Gastroesophageal sphincter (tissue), 4 donors: ENCODE measurements at places on chromosomes 12 and 14. TPM values are rescaled to one million over a fixed set of nuclear protein-coding genes. Genes with fewer than 3 reads are reported as not detected.

Gene MIP
- total RNA-seq: not detected

Gene SP1
- total RNA-seq: 80.5 TPM

Gene RNASE4
- 128 TPM for total RNA-seq

Gene FOXA1
- 5.1 TPM for total RNA-seq

Gene NTS
- total RNA-seq: 0.40 TPM

Gene GAS2L3
- 4.1 TPM for total RNA-seq

Gene LRRC10
- total RNA-seq: not detected

Gene TCL1B
- total RNA-seq: not detected

Gene WSCD2
- 26.3 TPM for total RNA-seq

Gene SMCO2
- not detected for total RNA-seq

Gene TSPAN8
- 0.81 TPM for total RNA-seq

Gene SYCP3
- not detected for total RNA-seq

Gene VRTN
- not detected for total RNA-seq

Gene CALCOCO1
- 400 TPM for total RNA-seq

- no peak for ATAC-seq
These were observed 93.6 kb upstream of the TMTC2 start for GRCh38 chr12:82593143-82593542.

DNA sequence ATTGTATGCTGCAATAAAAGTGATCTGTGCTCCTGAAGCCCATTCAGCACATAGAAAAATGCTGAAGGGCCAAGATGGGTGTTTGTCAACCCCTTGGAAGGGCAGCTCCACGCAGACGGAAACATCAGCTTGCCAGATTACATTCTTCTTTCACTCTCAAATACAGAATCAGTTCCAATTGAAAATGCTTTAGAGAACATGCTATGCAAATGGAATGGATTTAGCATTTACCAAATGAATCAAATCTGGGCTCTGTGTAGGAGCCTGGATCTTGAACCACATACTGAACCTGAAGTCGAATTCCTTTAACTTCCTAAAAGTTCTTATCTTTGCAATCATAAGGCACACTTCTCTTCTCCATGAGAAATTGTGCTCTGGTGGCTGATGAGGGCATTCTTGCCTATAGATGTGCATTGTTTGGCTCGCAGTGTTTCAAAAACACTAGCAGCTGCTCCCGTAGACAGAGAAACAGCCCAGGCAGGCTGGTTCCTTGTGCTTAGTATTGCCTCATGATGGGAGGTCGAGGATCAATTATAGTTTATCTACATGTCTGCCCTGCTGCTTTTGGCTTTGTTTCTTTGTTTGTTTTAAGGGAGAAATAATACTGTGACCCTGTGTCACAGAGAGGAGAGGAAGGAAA, 489.8 kb upstream of the FLRT2 start:
- ATAC-seq: no peak

DNA sequence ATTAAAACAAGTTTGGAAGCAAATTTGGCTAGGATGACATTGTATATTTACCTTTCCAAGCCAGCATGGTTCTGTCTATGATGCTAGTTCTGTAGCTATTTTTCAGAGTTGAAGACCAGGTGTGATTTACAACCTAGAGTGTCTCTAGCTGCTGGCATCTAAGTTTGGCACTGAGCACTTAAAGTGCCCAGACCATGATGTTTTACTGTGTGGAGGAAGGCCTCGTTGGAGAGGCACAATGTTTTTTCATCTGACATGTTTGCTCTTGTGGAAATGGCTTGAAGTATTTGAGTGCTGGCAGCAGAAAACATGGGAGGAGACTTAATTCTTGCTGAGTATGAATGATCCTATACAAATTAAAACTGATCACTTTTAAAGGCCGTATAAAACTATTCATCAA, 13.0 kb upstream of the C12orf71 start:
- no peak for ATAC-seq

DNA sequence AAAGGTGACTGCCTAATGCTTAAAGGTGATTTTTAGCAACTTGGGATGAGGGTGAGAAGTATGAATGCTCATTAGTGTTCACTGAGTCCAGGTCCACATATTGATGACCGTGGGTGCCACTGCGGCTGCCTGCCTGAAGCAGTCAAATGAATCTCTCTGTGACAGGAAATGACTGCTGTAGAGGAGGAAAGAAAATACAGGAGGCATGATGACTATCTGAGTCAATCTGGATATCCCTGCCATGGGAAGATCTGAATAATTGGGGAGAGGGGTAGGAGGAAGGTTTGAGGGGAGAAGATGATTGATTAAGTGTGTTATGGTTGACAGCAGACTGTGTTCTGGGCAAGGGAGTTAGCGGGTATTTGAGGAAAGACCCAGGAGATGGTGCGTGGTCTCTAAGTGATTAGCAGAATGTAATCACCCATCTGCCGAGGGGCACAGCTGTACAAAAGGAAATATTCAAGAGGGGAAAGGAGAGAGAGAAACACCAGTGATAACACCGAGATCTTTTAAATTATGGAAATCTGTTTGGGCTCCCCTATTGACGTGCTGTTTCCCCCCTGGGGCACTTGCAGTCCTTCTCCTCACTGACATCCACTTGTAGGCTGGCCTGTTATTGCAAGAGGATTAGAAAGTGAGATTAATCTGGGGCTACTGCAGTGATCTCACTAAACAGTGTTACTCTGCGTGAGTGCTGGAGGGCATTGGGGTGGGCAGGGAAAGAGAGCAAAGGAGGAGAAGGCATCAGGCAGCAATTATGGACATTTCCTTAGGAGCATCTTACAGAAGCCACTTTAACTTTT, 97.7 kb downstream of the AKAP6 start:
- no peak for ATAC-seq

DNA sequence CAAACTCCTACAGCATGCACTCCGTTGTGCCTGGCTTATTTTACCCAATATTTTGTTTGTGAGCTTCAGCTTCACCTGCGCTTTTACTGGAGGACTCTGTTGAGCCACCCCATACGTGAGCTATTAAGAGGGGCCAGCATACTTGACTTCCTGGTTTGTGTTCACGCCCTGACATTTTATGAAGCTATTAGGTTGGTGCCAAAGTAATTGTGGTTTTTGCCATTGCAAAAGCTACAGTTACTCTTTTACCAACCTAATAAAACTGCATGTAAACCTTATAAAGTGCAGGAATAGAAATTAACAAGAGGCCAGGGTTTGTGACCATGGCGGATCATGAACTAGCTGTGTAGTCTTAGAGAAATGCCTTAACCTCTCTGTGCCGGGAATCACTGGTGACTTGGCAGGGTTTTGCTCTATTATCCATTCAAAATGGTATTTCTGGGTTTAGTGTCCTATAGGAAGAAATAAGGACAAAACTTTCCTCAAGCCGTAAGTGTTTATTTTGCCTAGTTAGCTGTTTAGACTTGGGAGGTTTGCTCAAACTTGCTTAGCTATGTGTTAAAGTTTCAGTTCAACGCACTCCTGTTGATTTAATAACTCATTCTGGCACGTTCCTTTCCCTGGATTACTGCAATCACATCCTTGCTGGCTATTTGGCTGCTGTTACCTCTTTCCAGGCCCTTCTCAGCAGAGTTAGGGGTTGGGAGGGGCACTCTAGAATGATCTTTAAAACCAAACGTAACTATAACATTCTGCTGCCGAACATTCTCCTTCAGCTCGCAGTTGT, 1027.6 kb downstream of the BCL11B start:
- no peak for ATAC-seq

- peak; percentile 2 for ATAC-seq
These were observed 50.0 kb downstream of the NCOR2 start for GRCh38 chr12:124517260-124518050.

GRCh38 chr14:79861111-79861510, 350.2 kb downstream of the DIO2 start:
- no peak for ATAC-seq

- no peak for ATAC-seq
These were observed 442.4 kb upstream of the FOXG1 start for GRCh38 chr14:28323951-28324741.

DNA sequence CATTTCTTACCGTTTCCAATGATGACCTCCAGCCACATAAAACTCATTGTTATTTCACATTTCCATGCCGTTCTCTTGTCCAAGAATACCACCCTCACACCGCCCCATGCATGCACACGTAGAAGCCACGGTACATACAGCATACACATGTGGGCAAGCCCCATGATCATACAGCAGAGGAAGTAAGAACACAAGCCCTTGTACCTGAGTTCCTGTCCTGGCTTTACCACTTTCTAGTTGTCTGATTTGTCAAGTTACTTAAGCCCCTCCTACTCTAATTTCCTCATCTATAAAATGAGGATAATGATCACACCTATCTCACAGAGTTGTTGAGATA, 59.9 kb downstream of the DUSP16 start:
- ATAC-seq: no peak

GRCh38 chr14:61125867-61126572, 145.0 kb downstream of the SLC38A6 start:
- no peak for ATAC-seq

GRCh38 chr12:19957308-19958125, 410.8 kb upstream of the PDE3A start:
- no peak for ATAC-seq

DNA sequence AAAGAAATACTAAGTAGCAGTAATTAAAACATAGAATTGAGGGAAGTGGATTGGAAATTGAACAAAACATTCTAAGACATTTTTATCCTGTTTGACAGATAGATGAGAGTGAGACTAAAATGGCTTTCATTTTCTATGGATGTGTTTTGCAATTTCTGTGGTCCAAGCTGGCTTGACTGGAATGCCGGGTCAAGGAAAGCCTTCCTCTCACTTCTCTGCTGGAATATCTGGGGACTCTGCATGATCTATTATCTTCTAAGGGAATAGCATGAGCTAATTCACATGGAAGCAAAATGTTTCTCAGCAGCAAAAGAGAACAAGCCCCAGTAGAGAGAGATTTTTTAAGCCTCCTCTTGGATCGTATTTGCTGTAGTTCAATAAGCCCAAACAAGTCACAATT, 407.9 kb upstream of the ATXN7L3B start:
- ATAC-seq: no peak

DNA sequence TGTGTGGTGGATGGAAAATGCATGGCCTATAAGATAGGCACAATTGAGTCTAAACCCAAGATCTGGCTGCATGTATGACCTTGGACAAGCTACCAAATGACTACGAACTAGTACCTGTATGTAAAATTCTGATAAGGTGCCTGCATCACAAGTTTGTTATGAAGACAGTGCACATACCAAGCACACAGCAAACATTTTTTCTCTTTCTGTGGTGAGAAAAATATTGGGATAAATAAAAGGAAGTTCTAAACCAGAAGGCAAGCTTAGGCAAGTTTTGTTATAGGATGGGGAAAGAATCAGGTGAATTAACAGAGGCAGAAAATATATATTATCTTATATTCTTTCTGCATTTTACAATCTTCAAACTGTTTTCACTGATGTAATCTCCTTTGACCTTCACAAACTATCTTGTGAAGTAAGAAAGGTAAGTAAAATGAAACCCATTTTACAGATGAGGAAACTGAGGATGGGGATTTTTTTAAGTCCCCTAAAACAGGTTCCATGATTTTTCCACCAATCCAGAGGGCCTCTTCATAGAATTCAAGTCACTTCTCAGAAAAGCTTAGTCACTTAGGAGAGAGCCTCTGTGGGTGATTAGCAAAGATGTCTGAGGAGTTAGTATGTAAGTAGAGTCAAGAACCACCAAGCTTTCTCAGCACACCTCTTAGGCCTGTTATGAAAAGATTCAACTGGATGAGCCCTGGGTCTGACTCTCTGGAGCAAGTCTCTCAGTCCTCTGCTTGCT, 132.0 kb upstream of the RAP1B start:
- ATAC-seq: no peak

- ATAC-seq: no peak
These were observed 1.6 kb downstream of the TSSK4 start for GRCh38 chr14:24207104-24207551.

GRCh38 chr12:117622087-117622486, 260.7 kb upstream of the NOS1 start:
- ATAC-seq: no peak

- ATAC-seq: no peak
These were observed 44.9 kb downstream of the SYNE2 start for GRCh38 chr14:63897721-63898163.

- no peak for ATAC-seq
These were observed 349.7 kb downstream of the NRXN3 start for GRCh38 chr14:78519863-78520262.

- no peak for ATAC-seq
These were observed 27.8 kb downstream of the FBRSL1 start for GRCh38 chr12:132517740-132518100.

GRCh38 chr12:49230805-49231194, 34.1 kb upstream of the TUBA1C start:
- ATAC-seq: no peak

GRCh38 chr14:72679141-72679535, 214.8 kb downstream of the DPF3 start:
- ATAC-seq: no peak

DNA sequence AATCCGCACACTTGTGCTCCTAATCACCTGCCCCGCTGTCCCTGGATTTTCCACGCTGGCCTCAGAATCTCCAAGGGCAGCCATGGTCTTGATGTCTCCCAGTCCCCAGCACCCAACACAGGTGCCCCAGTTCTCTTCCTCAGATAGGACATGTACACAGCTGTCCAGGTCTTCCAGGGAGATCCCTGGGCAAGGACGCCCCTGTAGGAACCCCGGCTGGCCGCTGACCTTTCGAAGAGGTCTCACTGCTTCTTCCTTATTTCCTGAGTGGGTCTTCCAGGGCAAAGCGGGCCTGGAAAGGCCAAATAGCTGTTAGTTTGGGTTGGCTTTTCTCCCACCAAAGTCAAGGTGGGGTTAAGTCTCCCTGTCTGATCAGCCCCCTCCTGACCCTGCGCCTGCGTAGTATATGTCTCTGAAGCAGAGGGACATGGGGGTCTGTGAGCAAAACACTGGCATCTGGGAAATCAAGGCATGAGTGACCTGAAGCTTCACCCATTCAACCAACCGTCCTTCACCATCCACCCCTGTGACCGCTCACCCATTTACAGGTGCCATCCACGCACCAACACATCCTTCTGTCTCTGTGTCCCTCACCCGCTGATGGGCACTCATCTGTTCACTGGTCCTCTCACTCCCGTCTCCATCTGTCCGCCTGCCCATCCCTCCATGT, 4.6 kb downstream of the BEGAIN start:
- ATAC-seq: no peak

DNA sequence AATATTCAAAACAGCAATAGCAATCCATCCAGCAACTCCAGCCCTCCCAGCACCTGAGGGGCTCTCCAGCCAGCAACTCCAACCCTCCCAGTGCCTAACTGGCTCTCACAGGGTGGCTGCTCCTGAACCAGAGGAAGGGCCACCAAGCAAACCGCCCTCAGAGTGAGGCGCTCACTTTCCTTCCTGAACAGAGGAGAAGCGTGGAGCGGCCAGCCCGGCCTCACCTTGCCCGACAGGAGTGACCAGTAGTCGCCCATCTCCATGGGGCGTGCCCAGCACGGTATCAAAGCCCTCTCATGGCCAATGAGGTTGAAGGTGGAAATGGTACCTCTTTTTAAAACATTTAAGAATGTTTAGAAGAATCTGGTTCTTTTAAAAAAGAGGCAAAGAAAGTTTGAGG, 27.4 kb downstream of the CDC42BPB start:
- no peak for ATAC-seq

GRCh38 chr14:64628940-64629408, 75.2 kb upstream of the PLEKHG3 start:
- ATAC-seq: peak; percentile 41

GRCh38 chr12:108240027-108240785, 98.9 kb downstream of the CMKLR1 start:
- no peak for ATAC-seq
